ENCODE measurements at places on chromosomes 5 and 9.

- DNase-seq: no peak
Measured at GRCh38 chr5:107670087-107670931, 428 bp downstream of the EFNA5 start.

DNA sequence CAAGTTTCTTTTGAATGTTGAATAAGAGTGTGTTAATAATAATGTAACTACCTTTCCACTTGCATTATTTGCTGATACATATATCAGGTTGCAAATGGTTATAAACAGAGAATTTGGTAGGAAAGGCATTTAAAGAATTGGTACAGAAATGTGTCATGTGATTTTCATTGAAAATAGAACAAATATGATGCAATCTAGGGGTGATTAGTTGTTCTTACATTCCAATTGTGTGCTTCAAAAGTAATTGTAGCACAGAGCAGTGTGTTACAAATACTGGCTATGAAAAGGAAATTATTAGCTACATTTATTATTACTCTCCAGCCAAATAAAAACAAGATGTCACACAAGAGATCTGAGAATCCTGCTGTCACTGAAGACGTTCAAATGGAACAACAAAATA, 61.8 kb upstream of the PRDM9 start:
- no peak for DNase-seq

GRCh38 chr5:171931163-171931562, 75.3 kb downstream of the FBXW11 start:
- DNase-seq: no peak

GRCh38 chr5:68193481-68194036, 22.0 kb upstream of the PIK3R1 start:
- DNase-seq: no peak

DNA sequence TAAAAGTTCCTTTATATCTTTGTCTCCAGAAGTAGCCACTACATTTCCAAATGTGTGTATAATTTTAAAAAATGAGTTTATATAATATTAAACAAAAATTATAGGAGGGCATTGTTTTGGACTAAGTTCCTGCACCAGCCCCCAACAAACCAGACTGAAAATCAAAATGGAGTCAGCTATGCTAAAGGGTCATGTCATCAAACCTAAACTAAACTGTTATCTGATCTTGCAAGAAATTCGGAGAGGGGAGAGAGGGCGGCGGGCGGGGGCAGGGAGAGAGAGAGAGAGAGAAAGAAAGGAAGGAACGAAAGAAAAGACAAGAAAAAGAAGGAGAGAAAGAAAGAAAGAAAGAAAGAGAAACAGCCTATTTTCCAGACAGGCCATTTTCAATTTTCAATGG, 63.5 kb downstream of the DOCK2 start:
- DNase-seq: no peak

- no peak for DNase-seq
Measured at GRCh38 chr9:14715102-14715501, 7.4 kb downstream of the CER1 start.

- DNase-seq: no peak
Measured at GRCh38 chr5:176740131-176740701, 70.1 kb upstream of the UNC5A start.

DNA sequence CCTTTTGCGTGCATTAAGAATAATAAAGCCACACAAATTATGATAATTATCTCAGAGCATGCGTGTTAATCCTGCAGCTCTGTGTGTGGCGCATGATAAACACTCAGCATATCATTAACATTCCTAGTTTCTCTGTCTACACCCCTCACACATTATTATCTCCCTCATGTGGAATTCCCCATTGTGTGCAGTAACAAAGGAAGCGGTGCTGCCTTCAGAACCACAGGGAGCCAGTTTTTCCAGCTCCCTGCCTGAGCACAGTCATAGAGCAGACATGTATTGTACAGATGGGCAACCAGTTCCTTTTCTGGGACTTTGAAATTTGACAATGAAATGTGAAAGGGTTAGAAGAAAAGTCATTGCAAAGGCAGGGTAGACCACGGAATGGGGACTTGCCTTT, 1365.5 kb upstream of the CDH9 start:
- DNase-seq: no peak

GRCh38 chr5:148466236-148466580, 82.5 kb downstream of the FBXO38 start:
- DNase-seq: no peak

DNA sequence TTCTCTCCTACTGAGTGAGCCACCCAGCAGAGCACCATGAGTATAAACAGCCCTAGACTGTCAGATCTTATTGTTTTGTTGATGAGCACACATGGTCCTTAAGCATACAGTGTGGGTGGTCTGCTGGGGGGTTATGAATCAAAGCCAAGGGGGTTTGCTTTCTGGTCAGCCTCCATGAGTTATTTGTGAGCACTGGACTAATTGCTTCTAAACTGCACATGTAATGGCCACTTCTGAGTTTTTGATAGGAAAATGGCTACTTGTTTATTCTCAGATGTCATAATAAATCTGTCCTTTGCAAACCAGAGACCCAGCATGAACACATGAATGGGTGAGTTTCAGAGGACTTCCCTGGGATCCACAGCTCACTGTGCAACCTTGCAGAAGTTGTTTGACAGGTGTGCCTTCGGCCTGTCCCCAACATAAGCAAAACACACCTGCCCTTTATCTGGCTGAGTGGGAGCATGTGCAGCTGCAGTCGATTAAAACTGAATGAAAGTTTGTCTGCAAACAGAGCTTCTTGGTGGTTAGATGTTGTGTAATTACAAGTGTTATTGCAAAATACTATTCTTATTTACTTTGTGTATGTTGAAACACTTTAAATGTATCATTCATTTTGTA, 35.9 kb downstream of the MAMDC2 start:
- DNase-seq: no peak

DNA sequence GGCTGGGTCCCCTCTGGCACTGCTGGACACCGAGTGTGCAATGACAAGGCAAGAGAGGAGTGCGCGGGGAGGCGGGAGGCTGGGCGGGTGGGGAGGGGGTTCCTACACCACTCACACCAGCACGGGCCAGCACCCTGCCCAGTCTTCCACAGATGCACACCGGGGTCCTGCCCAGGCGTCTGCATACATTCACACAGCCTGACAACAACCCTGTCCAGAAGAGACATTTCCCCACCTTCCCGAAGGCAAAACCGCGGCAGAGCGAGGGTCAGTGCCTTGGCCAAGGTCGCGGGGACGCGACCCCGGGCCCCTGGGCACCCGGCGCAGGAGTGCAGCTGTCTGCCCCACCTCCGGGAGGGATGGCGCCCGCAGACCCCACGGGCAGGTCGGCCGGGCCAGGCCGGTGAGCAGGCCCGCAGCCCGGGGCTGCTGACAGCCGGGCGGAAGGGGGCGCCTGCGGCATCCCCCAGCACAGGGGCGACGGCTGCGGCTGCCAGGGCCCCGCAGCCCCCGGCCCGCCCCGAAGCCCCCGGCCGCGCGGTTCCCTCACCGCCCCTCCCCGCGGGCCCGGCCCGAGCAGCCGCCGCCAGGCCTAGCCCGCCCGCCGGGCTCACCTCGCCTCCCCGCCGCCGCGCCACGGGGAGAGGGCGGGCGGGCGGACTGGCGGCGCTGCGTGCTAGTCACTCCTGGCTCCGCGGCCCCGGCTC, 496 bp downstream of the MAPK9 start:
- no peak for DNase-seq

DNA sequence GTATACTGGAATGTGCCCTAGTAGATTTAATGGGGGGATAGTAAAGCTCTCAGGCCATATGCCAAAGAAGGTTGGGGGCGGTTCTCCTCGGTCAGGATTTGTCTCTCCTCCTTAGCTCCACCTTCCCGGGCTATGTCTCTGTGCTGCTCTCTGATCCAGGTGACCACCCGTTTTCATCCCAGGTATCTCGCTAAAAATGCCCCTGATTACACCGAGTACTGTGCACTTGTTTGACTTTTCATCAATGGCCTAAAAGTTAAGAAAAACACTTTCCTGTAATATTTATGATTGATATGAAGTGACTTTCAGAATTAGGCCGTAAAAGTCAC, 724 bp downstream of the NDUFS6 start:
- DNase-seq: no peak

GRCh38 chr9:19022206-19022605, 10.8 kb downstream of the SAXO1 start:
- no peak for DNase-seq

DNA sequence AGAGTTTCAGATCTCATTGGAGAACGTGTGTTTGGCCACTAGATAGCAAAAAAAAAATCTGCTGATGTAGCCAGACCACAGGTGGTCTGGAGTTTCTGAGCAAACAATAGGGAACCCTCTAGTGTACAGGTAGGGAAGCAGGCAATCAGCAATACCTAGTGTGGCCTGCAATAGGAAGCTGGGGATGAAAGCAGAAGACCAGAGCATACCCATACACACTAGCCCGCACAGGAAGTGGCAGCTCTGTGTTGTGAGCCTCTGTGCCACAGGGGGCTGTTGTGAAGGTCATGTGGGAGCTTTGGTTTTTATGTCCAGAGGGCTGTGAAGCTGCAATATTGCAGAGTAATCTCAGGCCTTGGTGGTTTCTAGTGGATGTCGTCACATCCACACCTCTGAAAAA, 81.2 kb downstream of the MTAP start:
- DNase-seq: no peak

DNA sequence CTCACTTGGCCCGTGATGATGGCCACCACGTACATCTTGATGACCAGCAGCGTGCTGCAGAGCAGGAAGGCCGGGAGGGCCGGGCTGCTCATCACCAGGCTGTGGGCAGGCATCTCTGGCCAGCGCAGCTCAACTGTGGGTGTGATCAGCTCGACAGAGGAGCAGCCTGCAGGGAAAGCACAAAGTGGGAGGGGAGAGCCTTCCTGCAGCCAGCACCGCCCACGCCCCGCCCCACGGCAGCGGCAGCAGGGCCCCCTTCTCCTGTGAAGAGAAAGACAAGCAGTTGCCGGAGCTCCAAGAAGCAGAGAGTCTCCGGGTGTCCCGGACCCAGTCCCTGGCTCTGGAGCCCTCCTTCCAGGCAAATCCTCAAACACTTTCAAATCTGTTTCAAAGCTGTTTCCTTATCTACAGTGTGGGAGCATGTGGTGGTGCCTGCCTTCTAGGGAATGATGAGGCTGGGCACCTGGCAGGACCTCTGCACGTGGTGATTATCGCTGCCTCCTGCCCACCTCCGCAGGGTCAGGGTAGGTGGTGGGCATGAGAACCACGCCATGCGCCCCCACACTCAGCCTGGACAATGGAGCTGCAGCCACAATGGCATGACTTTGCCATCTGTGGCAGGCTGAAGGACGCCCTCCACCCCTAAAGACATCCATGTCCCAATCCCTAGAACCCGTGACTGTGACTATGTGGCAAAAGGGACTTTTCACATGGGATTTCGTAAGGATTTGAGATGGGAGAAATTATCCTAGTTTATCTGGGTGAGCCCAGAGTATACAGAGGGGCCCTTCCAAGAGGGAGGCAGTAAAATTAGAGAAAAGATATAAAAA, at the start of gene PTGES:
TSS of gene PTGES (minus strand) at position 143 of the 830 bp plus-strand sequence. CDS start at position 113, 30 bp downstream.
- peak; percentile 63 for DNase-seq

DNA sequence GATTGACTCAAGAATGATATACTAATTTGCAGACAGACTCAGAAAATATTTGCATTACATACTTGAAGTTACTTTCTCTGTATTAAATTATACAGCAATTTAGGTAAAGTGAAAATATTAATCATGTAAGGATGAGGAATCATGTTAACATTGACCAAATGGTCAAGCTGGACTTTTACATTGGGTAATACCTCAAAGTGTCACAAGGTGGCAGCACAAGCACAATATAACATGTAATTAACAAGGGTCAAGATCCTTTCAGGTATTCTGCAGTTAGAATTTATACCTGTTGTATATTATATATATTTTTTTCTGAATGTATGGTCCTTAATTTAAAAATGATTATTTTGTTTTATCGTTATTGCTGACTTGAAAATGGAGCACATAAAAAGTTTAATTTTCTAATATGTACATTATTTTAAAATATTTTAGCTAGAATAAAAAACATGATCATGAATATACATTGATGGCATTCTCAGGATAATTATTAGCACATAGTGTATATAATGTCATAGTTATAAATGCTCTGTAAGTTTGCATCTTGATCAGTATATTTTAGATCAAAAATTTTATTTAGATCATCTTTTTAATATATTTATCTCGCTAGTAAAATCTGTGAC, 8.6 kb downstream of the HAPLN1 start:
- peak; percentile 17 for DNase-seq

DNA sequence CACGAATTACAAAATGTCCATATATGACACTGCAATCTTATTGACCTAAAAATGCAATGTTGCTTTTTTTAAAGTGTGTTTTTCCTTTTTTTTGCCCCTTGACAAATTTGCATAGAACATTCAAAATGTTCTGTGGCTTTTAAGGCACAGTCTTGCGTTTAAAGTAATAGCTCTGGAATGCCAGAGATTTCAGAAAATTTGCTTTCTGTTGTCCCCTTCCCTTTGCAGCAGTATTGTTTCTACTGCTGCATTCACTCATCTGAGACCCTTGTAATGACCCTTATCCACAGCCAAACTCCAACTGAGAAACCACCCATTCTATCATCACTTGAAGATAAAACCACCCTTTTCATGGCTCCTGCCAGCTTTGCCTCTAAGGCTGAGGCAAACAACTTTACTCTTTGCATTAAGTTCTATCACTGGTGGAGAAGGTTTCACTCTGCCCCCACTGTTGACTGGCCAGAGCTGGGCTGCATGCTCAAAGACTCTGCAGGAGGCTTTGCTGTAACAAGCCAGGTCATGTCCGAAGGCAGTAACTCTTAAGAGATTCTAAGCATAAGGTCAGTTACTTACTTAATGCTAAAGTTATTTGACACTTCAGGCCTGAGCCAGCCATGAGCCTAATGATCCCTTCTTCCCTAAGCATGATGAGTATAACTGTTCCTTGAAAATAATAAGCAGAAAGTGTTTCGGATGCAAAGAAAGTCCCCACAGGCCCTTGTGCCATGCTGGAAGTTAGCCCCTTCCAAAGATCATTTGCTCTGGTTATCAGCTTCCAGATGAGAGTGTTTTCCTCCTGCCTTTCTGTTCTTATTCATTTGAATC, 101.9 kb downstream of the CD180 start:
- DNase-seq: no peak

DNA sequence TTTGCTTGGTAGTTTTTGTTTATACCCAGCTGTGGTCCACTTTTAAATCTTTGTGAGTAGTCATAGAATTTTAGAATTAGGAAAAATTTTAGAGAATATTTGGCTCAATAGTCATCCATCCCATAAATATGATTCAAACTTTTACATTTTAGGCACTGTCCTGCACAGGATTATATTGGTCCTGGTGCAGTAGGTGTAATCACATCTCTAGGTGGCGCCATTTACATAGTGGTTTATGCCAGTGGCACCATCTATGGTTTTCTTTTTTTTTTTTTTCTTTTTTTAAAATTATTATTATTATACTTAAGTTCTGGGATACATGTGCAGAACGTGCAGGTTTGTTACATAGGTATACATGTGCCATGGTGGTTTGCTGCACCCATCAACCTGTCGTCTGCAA, 260.7 kb upstream of the KCNN2 start:
- no peak for DNase-seq

- DNase-seq: no peak
Measured at GRCh38 chr5:139658928-139659667, 10.9 kb downstream of the CXXC5 start.

- peak; percentile 46 for DNase-seq
Measured at GRCh38 chr9:96015876-96016686, 140.6 kb downstream of the ERCC6L2 start.

Measured in activated CD8-positive, alpha-beta memory T cell treated with anti-CD3 and anti-CD28 coated beads, Interleukin-2, amount 50 U/mL, for 4 hours (primary cell).